Activated T-helper 1 cell treated with anti-CD3 and anti-CD28 coated beads, Interleukin-12 subunit alpha, Interleukin-12 subunit beta, Interleukin-2, Interleukin-4 antibody, amounts not matched to agents 30 ng/mL and 10 ng/mL and 1 ng/mL, durations not matched to agents 14 hours and 24 hours and 36 hours (primary cell): ENCODE measurements at places on chromosomes 16 and 17. TPM values are rescaled to one million over a fixed set of nuclear protein-coding genes. Genes with fewer than 3 reads are reported as not detected.

DNA sequence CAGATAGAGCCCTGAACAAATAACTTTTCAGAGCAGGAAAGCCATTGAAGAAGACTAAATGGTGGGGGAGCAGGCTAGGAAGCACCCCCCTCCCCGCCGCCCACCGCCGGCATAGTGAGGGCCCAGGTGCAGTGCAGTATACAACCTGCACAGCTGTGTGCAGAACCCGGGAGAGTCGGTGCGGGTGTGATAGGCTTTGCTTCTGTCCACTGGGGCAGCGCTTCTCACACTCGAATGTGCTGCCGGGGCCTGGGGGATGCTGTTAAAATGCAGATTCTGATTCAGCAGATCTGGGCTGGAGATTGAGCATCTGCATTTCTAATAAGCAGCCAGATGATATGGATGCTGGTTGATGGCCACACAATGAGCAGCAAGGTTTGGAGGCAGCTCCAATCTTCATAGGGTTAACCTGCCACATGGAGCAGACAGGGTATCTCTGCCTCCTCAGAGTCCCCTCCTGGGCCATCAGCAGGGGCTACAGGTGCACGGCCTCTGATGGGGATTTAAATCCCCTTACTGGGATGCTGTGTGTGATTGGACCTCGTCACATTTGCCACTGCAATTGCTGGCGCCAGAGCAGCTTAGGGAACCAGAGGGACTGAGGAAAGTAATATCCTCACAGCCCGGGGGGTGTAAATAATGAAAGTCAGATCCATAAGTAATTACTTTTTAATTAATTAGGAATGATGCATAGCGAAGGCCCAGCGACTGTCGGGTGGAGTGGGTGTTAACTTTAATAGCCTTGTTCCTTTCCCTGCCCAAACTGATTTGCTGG, 172.0 kb upstream of the RPL38 start:
- no peak overlapping the region for H3K27ac ChIP-seq
- H3K27me3 ChIP-seq = peaks cover 11% of the 10 kb centered on the region
- H3K4me1 ChIP-seq = no peaks in the 10 kb centered on the region
- no peak overlapping the region for H3K4me3 ChIP-seq
- H3K36me3 ChIP-seq = no peaks in the 10 kb centered on the region

GRCh38 chr16:80968386-80969113, 38.1 kb downstream of the CMC2 start:
- peaks cover 17% of the 10 kb centered on the region for H3K36me3 ChIP-seq
- H3K27ac ChIP-seq = no peak overlapping the region
- no peak overlapping the region for H3K4me3 ChIP-seq
- no peak for DNase-seq

The FOXC2 gene
- not detected in 2 replicates for total RNA-seq

- peaks cover 41% of the 10 kb centered on the region for H3K4me1 ChIP-seq
- peak overlapping the region; percentile 38 for H3K27ac ChIP-seq
- DNase-seq = no peak
- H3K4me3 ChIP-seq = peak overlapping the region; percentile 22
- peaks cover 38% of the 10 kb centered on the region for H3K36me3 ChIP-seq
Observed at GRCh38 chr17:78390241-78391050, 12.0 kb downstream of the PGS1 start.

DNA sequence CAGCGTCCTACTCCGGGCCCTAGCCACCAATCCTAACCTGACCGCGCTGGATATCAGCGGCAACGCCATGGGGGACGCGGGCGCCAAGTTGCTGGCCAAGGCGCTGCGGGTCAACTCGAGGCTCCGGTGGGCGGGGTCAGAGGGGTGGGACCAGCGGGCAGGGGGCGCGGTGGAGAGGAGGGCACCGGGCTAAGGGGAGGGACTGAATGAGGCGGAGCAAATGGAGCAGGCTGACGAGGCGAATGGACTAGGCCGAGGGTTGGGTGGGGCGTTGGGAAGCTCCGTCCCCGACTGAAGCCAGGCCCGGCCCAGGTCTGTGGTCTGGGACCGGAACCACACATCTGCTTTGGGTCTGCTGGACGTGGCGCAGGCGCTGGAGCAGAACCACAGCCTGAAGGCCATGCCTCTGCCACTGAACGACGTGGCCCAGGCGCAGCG, 4.6 kb downstream of the CARMIL2 start:
- no peak overlapping the region for H3K27ac ChIP-seq
- DNase-seq = no peak
- H3K36me3 ChIP-seq = peaks cover 28% of the 10 kb centered on the region
- H3K4me3 ChIP-seq = no peak overlapping the region
- peaks cover 4% of the 10 kb centered on the region for H3K4me1 ChIP-seq

DNA sequence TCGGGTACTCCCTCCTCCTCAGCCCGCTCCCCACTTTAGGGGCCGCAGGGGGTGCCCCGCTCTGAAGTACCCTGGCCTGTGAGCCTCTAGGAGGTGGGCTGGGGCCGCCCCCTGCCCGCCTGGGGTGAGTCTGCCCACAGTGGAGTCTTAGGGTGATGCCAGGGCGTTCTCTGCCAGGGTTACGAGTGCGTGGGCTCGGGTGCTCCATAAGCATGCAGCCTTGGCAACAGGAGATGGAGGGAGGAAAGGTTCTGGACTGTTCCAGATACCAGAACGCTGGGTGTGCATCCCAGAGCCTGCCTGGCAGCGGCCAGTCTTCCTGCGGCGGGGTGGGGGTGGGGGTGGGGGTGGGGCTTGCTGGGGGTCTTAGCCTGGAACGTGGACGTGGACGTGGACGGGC, 15.9 kb downstream of the CACNA1H start:
- H3K27me3 ChIP-seq = no peaks in the 10 kb centered on the region
- no peak for DNase-seq
- no peaks in the 10 kb centered on the region for H3K36me3 ChIP-seq
- no peak overlapping the region for H3K27ac ChIP-seq
- no peaks in the 10 kb centered on the region for H3K4me1 ChIP-seq
- no peak overlapping the region for H3K4me3 ChIP-seq

The TPSG1 gene
- total RNA-seq = not detected in 2 replicates

DNA sequence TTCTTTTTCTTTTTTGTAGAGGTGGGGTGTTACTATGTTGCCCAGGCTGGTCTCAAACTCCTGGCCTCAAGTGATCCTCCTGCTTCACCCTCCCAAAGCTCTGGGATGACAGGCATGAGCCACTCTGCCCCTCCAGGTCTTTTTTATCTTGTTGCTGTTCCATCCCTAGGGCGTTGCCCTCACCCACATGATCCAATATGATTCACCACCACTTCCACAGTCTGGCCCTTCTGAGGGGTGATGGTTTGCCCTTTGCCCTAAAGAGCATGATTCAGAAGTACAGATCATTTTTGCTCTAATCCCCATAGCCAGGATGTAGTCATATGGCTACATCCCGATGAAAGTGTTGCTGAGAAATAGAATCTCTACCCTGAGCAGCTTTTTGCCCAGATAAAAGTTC, 18.8 kb downstream of the STX4 start:
- H3K27ac ChIP-seq = no peak overlapping the region
- DNase-seq = no peak
- peaks cover 3% of the 10 kb centered on the region for H3K36me3 ChIP-seq
- peaks cover 10% of the 10 kb centered on the region for H3K4me1 ChIP-seq
- H3K4me3 ChIP-seq = no peak overlapping the region

The ABAT gene
- total RNA-seq = 7.3 and 7.7 TPM in 2 replicates

DNA sequence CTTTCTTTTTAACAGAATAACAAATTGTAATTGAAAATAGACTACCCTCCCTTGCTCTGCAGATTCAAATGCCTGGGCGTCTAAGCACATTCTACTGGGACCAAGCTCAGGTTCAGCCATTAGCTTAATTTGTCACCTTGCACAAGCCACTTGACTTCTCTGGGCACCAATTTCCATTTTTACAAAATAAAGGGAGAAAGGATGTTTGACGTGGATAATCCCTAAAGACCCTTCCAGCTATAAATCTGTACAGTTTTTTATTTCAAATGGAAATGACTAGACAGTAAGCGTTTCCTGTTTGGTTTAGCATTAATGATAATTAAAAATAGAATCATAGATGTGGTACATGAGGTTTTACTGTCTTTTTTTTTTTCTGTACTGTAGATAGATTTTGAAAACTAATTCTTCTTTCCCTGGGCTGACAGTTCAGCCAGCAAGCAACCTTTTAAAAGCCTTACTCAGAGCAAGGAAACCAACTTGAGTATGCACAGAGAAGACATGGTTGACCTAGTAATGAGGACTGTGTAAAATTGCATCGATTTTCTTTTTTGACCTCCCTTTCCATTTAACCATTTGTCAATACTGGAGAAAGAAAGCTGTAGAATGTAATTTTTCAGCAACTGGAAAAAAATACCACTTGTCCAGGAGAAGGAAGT, 1329.5 kb upstream of the CDH8 start:
- H3K27me3 ChIP-seq = no peaks in the 10 kb centered on the region
- no peaks in the 10 kb centered on the region for H3K36me3 ChIP-seq

DNA sequence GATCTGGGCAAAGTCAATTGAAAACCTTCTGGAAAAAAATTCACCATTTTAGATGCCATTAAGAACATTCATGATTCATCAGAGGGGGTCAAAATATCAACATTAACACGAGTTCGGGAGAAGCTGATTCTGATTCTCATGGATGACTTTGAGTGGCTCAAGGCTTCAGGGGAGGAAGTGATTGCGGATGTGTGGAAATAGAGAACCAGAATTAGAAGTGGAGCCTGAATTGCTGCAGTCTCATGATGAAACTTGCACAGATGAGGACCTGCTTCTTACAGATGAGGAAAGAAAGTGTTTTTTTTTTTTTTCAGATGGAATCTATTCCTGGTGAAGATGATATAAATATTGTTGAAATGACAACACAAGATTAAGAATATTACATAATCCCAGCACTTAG, 12.9 kb downstream of the ITGAX start:
- no peak for DNase-seq
- H3K27ac ChIP-seq = peak overlapping the region; percentile 3
- peaks cover 41% of the 10 kb centered on the region for H3K36me3 ChIP-seq
- H3K4me3 ChIP-seq = no peak overlapping the region
- peaks cover 40% of the 10 kb centered on the region for H3K4me1 ChIP-seq

The VPS4A gene
- 37.9 and 42.4 TPM in 2 replicates for total RNA-seq

DNA sequence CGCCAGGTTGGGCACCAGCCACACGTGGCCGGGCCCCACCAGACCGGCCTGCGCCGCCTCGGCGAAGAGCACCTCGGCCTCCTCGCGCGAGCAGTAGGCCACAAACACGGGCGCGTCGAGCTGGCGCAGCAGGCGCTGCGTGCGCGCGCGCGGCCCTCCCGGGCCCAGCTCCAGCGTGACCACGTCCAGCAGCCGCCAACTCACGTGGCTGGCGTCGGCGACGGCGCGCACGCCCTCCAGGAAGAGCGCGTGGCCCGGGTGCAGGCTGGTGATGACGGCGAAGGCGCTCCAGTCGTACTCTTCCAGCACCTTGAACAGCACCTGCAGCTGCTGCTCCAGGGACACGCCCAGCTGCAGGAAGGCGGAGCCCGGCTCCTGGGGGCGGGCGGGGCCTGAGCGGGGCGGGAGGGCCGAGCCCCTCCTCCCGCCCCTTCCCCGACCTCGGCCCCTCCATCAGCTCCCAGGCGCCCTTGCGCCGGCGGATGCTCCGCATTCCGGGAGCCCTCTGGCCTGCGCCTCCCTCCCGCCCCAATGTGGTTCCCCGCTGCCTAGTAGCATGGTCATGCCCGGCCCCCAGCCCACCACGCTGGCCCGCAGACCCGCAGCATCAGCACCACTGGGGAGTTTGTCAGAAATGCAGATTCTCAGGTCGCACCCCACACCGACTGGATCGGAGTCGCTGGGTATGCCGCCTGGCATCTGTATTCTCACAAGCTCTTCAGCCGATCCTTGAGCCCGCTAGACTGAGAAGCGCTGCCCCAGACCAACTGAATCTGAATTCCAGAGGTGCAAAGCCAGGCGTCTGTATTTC, 7.2 kb downstream of the GRIN2C start:
- DNase-seq = peak; percentile 72
- H3K4me3 ChIP-seq = peak overlapping the region; percentile 86
- H3K36me3 ChIP-seq = peaks cover 1% of the 10 kb centered on the region
- peaks cover 11% of the 10 kb centered on the region for H3K4me1 ChIP-seq
- peak overlapping the region; percentile 52 for H3K27ac ChIP-seq
- peaks cover 19% of the 10 kb centered on the region for H3K27me3 ChIP-seq

The TPSD1 gene
- total RNA-seq = not detected in 2 replicates

DNA sequence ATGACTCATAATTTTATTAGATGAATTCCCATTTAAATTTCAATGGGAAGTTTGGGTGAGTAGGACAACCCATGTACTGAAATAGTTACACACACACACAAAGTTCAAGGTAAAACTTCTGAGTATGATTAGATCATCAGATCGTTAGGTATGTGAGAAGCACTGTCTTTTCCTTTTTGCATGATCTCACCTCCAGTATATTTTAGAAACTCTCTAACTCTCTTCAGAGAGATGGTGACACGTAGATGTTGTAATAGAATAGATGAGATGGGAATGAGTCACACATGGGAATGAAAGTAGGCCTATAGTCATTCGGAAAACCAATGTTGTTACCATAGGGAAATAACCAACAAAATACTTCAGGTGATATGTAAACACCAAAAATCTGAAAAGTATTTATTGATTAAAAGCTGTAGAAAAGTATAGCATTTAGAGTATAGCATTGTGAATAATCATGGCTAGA, 22.2 kb downstream of the KRT23 start:
- no peak overlapping the region for H3K4me3 ChIP-seq
- H3K4me1 ChIP-seq = peaks cover 6% of the 10 kb centered on the region
- no peaks in the 10 kb centered on the region for H3K36me3 ChIP-seq

The HID1 gene
- total RNA-seq = 0.29 and 0.31 TPM in 2 replicates

The ZNF764 gene
- total RNA-seq = 17.9 and 21.2 TPM in 2 replicates

GRCh38 chr17:31062346-31062745, 32.4 kb upstream of the NF1 start:
- no peaks in the 10 kb centered on the region for H3K4me1 ChIP-seq
- no peaks in the 10 kb centered on the region for H3K36me3 ChIP-seq
- no peak overlapping the region for H3K27ac ChIP-seq
- H3K27me3 ChIP-seq = no peaks in the 10 kb centered on the region
- no peak for DNase-seq

DNA sequence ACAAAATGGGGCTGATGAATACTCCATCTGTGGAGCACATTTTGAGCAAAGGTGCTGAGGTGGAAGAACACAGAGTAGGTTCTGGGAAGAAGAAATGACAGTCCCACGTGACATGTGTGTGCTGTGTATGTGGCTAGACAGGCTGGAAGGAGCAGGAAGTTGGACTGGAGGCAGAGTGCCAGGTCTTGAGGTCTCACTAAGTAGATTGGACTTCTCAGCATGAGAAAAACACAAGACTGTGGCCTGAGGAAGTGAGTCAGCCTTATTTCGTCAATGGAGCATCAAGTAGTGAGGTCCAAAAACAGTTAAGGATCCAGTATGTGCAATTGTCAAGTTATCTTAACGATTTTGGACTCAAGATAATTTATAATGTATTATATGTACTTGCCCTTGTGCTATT, 736.5 kb downstream of the KCNJ2 start:
- no peak for DNase-seq
- no peaks in the 10 kb centered on the region for H3K27me3 ChIP-seq
- no peaks in the 10 kb centered on the region for H3K36me3 ChIP-seq
- no peaks in the 10 kb centered on the region for H3K4me1 ChIP-seq
- no peak overlapping the region for H3K4me3 ChIP-seq

DNA sequence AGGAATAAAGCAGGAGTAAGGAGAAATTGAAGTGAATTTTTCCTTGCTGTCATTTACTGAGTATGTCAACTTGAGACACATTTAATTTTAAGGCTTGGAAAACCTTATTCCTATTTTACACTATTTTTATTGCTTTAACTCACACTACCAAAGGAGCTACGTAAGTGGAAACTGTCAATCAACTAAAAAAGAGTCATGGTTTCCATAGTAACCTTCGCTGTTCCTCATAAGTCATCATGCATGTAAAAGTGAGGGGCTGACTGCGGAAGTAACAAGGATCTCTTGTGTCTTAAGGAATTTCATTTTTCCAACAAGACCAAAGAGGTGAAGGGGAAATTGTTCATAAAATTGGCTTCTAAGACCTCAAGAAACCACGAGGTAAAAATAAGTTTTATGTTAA, 516.2 kb upstream of the CA10 start:
- no peak overlapping the region for H3K27ac ChIP-seq
- H3K27me3 ChIP-seq = no peaks in the 10 kb centered on the region
- H3K4me1 ChIP-seq = no peaks in the 10 kb centered on the region
- no peak overlapping the region for H3K4me3 ChIP-seq
